Substantia nigra (tissue), 51 donors: ENCODE measurements at places on chromosomes 11 and 22.

GRCh38 chr11:126496576-126497337, 141.3 kb downstream of the ST3GAL4 start:
- DNase-seq: no peak

- no peak for DNase-seq
These were observed 62.3 kb downstream of the DEUP1 start for GRCh38 chr11:93392867-93393266.

- DNase-seq: no peak
These were observed 163.7 kb downstream of the DSCAML1 start for GRCh38 chr11:117633186-117633754.

GRCh38 chr11:120228794-120229384, 11.1 kb upstream of the POU2F3 start:
- no peak for DNase-seq

DNA sequence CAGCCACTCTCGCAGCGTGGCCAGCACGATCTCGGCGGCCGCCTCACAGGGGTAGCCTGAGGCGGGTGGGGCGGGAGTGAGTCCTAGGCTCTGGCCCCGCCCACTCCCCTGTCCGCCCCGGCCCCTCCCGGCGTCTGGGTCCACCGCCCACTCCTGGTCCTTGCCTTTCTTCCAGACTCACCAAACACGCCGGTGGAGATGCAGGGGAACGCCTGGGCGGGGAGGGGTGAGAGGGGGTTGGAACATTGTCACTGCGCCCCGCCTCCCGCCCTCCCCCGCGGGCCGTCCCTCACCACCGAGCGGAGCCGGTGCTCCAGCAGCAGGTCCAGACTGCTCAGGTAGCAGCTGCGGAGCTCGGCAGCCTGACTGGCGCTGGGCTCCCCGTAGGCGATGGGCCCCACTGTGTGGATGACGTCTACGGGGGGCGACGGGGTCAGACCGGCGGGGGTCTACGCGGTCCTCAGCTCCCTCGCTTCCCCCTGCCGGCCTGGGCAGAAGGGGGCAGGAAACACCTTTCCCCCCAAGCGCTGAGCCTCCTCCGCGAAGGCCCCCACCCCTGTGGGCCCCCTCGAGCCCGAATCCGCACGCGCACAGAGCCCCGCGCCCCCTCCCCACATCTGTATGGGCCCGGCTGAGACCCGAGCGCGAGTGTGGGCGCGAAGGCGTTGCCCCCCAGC, 13.2 kb downstream of the OTUB1 start:
- DNase-seq: no peak
